Left renal cortex interstitium (tissue), 4 donors: ENCODE measurements at places on chromosomes 5 and 9. TPM values are rescaled to one million over a fixed set of nuclear protein-coding genes. Genes with fewer than 3 reads are reported as not detected.

Gene ZNF608
- polyA plus RNA-seq: 58.8 TPM

Gene MLANA
- 0.64 TPM for polyA plus RNA-seq

Gene RLN2
- 4.3 TPM for polyA plus RNA-seq

Gene IL7R
- 0.72 TPM for polyA plus RNA-seq

Gene BTNL3
- polyA plus RNA-seq: 0.13 TPM

Gene PCAT7
- 0.74 TPM for polyA plus RNA-seq

Gene GABRB2
- 1.2 TPM for polyA plus RNA-seq

Gene SPINK6
- not detected for polyA plus RNA-seq

Gene HEMGN
- polyA plus RNA-seq: 2.1 TPM

Gene TAF11L10
- not detected for polyA plus RNA-seq

Gene GARIN3
- polyA plus RNA-seq: not detected

DNA sequence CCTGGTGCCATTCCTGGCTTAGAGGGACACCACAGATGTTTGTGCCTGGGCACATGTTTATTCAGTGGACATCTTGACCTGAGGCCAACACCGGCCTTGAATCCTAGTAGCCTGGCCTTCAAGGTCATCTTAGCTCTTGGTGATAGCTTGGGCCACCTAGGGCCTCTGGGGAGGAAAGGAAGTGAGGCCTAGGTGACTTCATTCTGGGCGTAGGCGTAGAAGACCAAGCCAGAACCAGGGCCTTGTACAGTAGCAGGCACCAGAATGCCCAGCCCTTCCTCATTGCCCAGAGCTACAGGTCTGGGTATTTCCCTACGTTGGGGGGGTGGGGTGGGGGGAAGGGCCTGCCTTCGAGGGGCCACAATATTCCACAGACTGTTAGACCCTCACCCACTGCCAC is 33.8 kb downstream of the WNK2 start:
- DNase-seq: no peak

DNA sequence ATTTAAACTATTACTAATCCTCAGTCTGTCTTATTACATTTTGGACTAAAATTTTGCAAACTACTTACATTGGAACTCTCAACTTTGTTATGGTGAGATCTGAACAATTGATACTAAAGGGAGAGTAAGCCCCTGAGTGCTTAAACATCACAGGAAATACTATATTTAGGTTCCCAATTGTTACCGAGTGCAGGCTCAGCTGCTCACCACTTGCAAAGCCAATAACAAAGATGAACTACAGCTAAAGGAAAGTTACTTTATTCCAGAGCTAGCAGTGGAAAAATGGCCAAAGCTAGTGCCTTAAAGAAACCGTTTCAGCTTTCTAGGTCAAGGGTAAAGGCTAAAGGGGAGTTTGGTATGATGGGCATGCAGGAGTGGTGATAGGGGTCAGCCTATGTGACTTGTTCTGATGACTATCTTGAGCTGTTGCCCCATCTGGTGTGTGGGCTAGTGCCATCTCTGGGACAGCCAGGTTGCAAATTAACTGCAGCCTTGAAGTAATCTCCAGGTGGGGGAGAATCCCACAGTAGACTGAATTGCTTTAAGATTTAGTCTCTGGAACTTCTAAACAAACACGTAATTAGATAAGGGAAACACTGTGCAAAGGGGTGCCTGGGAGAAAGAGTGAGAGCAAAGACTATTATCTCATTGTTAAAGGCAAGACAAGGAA is 7.8 kb upstream of the NDUFB6 start:
- no peak for DNase-seq

DNA sequence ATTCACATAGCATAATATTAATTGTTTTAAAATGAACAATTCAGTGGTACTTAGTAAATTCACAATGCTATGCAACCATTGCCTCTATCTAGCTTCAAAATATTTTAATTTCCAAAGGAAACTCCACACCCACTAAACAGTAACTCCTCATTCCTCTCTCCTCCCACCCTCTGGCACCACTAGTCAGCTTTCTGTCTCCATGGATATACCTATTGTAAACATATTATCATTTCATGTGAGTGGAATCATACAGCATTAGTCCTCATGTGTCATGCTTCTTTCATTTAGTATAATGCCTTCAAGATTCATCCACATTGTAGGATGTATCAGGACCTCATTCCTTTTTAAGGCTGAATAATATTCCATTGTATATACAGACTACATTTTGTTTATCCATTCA is 48.6 kb downstream of the PHF2 start:
- DNase-seq: no peak

GRCh38 chr9:107874591-107875369 is 385.2 kb upstream of the KLF4 start:
- DNase-seq: no peak

- DNase-seq: no peak
These were observed 10.5 kb downstream of the LHX6 start for GRCh38 chr9:122218071-122218934.

- no peak for DNase-seq
These were observed 59.0 kb upstream of the BARX1 start for GRCh38 chr9:94014066-94014654.

- DNase-seq: no peak
These were observed 354.3 kb upstream of the ACTBL2 start for GRCh38 chr5:57836921-57837320.

- DNase-seq: no peak
These were observed 34.8 kb downstream of the BOD1 start for GRCh38 chr5:173581408-173582215.

- no peak for DNase-seq
These were observed 216.9 kb downstream of the SH3GL2 start for GRCh38 chr9:17795744-17796143.

GRCh38 chr5:154356020-154356655 is 89.7 kb upstream of the SAP30L start:
- no peak for DNase-seq

DNA sequence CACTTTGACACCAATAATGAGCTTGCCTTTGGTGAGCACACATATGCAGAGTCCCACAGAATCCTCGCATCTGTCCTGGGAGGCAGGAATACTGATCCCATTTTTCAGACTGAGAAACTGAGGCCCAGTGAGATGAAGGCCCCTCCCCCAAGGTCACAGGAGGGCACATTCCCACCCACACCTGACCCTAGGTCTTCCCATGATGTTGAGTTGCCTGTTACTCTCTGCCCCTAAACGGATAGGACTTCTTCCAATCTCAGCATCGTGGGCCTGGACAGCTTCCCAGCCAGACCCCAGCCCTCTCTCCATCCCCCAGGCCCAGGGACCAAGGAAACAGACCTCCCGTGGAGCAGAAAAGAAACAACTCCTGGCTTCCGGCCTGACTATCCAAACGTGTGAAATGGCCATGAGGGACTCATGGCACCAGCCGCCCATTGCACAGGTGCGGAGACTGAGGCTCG is 877 bp downstream of the SH3GLB2 start:
- no peak for DNase-seq

DNA sequence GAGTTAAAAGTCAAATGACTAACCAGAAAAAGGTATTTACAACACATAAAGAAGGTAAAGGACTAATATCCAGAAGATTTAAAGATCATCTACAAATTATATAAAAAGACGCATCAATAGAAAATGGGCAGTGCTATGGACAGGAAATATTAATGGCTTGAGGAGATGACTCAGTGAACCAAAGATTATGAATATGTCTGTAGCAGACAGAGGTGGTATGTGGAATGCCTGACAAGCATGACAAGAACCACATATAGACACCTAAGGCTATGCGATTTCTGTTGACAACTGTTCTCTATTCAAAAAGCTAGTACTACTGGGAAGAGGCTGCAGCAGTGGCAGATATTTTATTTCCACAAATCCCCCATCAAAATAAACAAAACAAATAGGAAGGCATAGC is 177.0 kb upstream of the SH3GL2 start:
- no peak for DNase-seq

DNA sequence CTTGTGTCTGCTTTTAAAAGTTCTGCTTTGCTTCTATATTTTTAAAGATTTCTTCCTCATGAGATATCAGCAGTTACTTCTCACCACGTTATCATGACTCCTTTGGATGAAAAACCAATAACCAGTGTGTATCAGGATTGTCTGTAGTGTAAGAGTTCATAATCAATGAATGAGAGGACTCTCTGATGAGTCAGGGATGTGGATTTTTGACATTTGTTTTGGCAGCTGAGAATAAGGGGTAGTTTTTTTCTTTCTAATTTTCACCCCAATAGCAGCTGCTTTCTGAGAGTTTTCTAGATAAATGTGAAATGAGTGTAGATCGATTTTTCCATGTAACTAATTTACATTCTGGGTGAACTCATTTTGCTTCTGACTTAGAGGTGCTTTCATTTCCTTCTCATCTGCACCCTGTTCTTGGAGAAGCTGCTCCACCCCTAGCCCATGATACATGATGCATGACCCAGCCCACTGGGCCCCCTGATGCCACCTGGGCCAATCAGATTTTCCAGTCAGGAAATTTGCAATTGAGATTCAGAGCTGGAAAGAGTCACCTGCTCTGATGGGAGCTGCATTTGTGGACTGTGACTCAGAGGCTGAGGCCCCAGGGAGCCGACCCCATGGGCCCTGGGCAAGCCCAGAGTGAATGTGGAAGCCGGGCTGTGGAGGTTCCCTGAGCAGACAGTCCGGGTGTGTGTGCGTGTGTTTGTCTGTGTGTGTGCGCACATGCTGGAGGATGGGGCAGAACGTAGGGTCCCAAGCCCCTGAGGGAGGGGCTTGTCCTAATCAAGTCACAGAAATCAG is 159.3 kb downstream of the RGS3 start:
- DNase-seq: no peak

DNA sequence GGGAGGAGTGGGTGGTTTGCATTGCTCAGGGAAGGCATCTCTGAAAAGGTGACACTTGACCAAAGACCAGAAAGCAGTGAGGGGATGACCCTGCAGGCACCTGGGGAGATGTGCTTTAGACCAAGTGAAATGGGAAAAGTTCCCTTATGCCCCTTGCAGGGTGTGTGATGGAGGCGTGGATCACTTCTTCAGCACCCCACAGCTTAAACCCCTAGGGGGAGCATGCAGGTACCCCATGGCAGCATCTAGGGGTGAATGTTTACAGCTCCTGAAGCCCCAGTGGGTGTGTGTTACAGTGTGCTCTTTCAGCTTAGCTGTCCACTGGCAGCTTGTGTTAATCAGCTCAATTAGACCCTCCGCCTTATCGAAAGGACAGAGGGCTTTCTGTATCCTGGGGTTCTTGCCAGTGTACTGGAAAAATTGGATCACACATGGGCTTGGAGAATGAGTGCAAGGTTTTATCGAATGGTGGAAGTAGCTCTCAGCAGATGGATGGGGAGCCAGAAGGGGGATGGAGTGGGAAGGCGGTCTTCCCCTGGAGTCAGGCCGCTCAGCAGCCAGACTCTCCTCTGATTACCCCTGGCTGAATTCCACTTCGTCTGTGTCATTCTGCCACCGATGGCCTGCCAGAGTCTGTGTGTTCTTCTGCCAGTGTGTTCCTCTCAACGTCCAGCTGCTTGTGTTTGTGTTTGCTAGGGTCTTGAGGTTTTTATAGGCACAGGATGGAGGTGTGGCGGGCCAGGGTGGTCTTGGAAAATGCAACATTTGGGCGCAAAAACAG is 6.3 kb downstream of the BHMT2 start:
- DNase-seq: no peak

DNA sequence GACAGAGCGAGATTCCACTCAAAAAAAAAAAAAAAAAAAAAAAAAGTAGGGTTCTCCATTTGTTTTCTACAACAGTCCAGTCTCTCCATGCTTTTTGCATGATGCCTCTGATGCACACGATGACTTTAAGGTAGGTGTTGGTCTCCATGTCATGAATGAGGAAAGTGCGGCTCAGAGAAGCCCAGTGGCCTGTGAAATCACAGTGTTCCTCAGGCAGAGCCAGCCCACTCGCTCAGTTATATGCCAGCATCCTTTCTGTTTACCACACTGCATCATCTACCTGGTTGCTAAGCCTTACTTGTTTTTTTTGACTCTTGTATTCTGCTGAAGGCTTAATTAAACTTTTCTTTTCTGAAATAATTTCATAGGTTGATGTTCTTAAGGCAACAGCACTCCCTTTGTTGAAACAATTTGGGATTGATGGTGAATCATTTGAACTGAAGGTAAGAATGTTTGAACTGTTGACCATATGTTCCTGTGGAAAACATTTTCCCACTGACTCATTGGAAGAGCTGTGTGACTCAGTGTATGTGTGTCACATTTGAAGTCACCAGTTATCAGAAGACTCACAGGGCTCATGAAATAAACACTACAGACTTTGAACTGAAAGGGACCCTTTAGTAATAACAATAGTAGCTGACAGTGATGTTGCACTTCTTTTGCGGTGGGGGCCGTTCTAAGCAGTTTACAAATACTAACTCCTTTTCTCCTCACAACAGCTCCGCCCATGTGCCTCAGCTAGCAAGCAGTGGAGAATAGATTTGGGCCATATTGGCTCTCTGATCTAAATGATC is 40.2 kb downstream of the RCL1 start:
- DNase-seq: no peak

- no peak for DNase-seq
These were observed 65.9 kb downstream of the GABBR2 start for GRCh38 chr9:98642661-98643312.

- no peak for DNase-seq
These were observed 40.5 kb upstream of the RPL26L1 start for GRCh38 chr5:172918421-172919371.

- no peak for DNase-seq
These were observed 41.7 kb downstream of the ACTL7B start for GRCh38 chr9:108813951-108814601.

- DNase-seq: no peak
These were observed 68.2 kb downstream of the NAA35 start for GRCh38 chr9:86009133-86009532.

GRCh38 chr9:22214497-22215031 is 205.5 kb upstream of the CDKN2B start:
- no peak for DNase-seq

- no peak for DNase-seq
These were observed 142.1 kb upstream of the POU5F2 start for GRCh38 chr5:93883459-93883858.

- no peak for DNase-seq
These were observed 3.1 kb downstream of the NIPAL4 start for GRCh38 chr5:157463081-157463480.

DNA sequence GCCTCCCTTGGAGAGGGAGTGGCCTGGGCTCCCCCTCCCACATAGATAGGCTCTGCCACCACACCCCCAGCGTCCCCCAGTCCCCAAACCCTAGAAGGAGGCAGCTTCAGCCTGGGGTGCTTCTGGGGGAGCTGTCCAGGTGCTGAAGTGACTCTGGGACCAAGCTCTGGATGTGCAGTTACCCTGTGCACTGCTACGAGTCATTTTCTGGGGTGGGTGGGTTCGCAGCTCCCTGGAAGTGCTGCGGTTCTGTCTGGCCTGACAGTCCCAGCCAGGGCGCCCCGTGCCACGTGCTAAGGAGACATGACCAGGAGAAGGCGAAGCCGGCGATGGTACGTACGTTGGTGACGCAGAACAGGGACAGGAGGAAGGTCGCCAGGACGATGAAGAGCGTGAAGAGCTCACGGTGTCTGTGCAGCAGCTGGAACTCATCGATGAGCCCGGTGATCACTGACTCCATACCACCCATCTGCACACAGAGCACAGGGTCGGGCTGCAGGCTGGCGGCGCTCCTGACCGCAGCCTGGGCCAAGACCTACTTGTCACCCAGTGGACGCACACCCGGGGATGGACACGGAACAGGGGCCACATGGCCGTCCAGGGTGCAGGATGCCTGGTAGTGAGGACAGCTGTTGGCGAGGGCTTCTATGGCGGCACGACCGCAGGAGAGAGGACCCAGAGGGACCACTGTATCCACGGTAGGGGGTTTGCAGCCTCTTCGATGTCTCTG is 35.7 kb downstream of the SLC6A3 start:
- no peak for DNase-seq
